ENCODE measurements at places on chromosomes 3 and 15.

DNA sequence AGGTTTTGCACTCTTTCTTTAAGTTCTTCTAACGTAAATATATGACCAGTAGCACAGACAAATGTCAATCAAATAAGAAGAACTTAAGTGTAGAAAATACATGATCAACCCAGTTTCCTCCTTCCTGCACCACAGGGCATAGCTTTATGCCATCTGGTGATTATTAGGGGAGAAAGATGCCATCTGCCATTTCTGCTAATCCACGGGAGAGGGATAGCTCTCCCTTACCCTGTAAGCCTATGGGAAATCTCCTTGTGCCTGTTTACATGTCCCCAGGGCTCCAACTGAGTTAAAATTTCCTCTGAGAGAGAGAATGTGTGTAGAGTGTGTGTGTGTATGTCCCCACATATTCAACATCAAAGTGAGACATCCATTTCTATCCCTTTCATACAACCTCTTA, 135.9 kb downstream of the RSL24D1 start:
- no peak for DNase-seq

DNA sequence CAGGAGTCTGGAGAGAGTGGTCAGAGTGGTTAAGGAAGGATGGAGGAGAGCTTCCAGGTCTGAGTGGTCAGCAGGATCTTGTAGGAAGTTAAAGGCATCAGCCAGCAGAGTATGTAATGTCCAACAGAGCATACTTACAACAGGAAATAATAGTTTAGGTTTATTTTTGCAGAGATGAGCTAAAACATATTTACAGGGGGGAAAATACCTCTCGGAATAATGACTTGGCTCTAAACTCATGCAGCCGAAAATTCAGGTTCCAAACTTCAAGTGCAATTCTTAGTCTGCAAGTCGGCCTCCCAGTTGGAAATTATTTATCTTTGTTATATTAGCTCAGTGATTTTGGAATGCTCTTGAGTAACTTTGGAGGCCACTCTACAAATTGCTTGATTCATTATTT, 385.0 kb upstream of the C2CD4B start:
- DNase-seq, result no peak

- DNase-seq, result no peak
Measured at GRCh38 chr15:68834346-68834745, 13.7 kb upstream of the ANP32A start.

GRCh38 chr15:79311901-79312553, 1.1 kb downstream of the TMED3 start:
- DNase-seq, result no peak

- no peak for DNase-seq
Measured at GRCh38 chr15:58777107-58777506, 6.0 kb downstream of the MINDY2 start.

DNA sequence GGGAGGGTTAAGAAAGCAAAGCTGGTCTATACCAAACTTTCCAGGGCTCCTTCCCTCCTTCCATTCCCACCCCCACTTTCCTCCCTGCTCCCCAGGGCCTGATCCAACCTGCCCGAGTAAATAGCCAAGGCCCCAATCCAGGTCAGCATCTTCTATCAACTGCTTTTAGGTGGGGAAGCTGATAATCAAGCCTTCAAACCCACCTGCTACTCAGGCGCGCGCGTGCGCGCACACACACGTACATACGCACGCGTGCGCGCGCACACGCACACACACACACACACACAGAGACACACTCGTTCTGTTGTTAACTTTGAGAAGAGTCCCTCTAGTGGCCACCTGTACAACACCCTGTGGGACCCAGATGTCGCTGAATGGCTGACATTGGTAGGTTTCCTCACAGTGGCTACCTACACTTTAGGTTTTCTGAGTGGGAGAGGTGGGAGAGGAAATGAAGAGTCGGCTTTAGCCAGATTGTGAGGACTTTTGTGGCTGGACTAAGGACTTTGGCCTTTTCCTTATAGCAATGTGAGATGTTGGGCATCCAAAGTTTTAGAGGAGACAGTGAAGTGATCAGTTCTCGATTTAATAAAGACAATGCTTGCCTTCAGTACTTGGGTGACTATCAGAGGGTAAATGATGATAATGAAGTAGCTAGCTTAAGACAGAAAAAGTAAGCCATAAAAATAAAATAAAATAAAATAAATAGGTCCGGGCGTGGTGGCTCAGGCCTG, 179.9 kb upstream of the C2CD4B start:
- DNase-seq, result peak; percentile 62

- DNase-seq, result no peak
Measured at GRCh38 chr3:71585887-71586809, 2.6 kb upstream of the FOXP1 start.
